Urothelium cell line (cell line): ENCODE measurements at places on chromosomes 2 and 18.

GRCh38 chr2:232937278-232937906 is 67.3 kb downstream of the SNORC start:
- no peak for DNase-seq

GRCh38 chr2:121547646-121548045 is 17.0 kb downstream of the RNU4ATAC start:
- no peak for DNase-seq

- DNase-seq, result no peak
Measured at GRCh38 chr2:26485725-26486418, 7.9 kb upstream of the OTOF start.

- DNase-seq, result no peak
Measured at GRCh38 chr2:58006952-58007284, 39.7 kb upstream of the VRK2 start.

DNA sequence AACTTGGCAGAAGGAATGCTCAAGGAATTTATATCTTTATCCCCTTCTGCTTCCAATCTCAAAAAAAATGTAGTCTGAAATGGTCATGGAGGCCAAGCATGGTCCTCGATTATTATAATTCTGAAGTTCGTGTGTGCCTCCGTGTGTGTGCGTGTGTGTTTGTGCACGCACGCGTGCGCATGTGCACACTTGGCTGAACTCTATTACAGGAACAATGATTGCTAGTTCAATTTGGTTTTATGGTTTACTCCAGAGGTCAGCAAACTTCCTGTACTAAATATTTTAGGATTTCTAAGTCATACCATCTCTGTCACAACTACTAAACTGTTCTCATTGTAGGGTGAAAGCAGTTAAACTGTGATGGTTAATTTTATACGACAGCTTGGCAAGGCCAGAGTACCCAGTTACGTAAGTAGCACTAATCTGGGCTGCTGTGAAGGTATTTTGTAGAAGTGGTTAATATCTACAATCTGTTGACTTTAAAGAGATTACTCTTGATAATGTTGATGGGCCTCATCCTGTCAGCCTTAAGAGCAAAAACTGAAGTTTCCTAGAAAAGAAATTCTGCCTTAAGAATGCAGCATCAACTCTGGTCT is 5.8 kb upstream of the MARCHF7 start:
- no peak for DNase-seq

GRCh38 chr2:3451169-3451568 is 68.2 kb downstream of the ADI1 start:
- DNase-seq, result no peak

DNA sequence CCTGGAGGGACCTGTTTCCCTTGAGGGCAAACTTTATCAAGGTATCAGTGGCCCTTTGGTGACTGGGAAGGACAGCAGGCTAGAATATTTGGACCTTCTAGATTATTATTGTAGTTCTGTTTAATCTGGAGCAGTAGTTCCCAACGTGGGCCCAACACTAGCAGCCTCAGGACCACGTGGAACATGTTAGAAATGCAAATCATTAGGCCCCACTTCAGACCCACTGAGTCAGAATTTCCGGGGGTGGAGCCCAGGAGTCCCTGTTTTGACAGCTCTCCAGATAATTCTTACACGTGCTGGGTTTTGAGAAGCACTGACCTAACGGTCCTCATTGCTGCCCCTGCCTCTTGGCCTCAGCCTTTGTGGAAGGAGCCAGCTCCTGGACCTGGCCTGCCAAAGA is 25.5 kb upstream of the DYNC2LI1 start:
- no peak for DNase-seq

DNA sequence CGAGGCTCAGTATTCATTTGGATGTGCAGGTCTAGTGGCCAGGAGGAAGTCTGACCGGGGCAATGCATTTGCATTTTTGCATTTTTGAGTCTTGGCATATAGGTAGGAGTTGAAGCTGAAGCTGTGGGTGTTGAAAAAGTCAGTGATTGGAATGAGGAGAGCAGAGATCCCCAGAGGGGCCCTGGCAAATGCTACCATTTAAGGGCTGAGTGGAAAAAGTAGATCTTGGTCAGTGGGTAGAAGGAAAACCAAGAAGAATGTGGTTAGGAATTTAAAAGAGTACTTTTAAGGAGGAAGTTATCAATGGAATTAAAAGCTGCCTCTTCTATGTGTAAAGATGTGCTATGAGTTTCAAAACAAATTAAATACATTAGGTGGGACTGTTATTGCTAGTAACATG is 143.0 kb downstream of the ZEB2 start:
- DNase-seq, result no peak

- DNase-seq, result no peak
Measured at GRCh38 chr2:239612133-239612532, 211.3 kb upstream of the HDAC4 start.

- DNase-seq, result peak; percentile 25
Measured at GRCh38 chr2:11498543-11499034, 32.6 kb upstream of the E2F6 start.

GRCh38 chr2:226782092-226782713 is 17.4 kb downstream of the IRS1 start:
- no peak for DNase-seq

GRCh38 chr18:64809801-64810200 is 660.9 kb upstream of the LINC00305 start:
- DNase-seq, result no peak

DNA sequence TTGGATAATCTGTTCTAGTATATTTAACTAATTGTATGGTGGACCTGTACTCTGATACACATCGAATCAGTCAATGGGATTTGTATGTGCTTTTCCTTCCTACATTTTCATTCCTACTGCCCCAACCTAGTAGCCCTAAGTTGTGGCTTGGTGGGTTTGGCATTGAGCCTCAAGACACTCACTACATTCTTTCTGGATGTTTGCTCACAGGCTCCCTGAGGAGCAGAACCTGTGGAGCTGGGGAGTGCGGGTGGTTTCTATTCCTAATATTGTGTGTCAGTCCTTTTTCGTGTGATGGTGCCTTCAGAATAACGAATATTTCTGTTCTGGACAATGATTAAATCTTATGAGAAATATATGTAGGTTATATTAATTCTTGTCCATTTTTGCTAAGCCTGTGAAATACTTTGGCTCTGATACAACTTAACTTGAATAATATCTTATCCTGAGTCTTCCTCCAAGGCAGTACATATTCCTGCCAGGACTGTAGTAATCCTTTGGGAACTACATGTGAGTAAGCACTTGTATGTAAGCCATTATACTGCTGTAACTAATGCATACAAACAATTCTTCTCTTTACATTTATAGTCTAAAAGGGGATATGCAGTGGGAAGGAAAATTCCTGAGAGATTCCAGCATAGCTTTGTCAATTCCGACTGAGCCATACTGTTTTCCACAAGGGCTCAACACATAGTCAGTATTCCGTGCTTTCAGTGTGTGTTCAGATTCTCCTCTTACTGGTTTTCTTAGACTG is 150.6 kb downstream of the AGPS start:
- peak; percentile 7 for DNase-seq

DNA sequence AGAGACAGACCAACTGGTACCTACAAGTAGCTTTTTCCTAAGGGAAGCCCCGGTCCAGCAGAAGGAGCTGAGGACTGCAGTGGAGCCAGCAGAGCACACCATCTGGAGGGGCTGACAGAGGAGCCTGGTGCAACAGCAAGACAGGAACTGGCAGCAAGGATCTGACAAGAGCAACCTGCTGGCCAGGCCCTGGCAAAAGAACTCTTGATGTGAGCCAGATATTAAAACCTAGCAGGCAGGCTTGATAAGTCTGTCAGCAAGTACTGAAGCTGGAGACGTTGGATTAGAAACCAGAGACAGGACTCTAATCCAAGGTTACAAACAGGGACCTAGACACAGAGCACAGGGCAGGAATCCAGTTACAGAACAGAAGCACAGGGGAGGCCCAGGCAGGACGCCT is 260.7 kb upstream of the MGAT5 start:
- no peak for DNase-seq

DNA sequence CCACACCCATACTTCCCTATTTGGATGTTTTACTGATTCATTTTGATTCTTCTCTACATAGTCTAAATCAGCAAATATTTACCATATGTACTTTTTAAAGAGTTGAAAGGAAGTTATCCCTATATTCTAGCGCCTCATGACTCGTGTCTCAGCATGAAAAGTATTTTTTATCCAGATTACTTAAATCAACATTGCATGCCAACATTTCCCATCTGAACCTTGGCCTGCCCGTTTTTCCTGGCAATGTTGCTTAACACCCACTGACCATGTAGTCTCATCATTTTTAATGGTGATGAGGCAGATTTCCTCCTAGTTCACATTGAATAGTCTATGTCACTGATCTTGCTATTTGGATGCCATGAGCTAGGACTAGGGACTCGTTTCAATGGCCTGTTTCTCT is 13.2 kb upstream of the SCYGR5 start:
- no peak for DNase-seq

GRCh38 chr18:38648179-38648578 is 1082.6 kb upstream of the CELF4 start:
- DNase-seq, result no peak

DNA sequence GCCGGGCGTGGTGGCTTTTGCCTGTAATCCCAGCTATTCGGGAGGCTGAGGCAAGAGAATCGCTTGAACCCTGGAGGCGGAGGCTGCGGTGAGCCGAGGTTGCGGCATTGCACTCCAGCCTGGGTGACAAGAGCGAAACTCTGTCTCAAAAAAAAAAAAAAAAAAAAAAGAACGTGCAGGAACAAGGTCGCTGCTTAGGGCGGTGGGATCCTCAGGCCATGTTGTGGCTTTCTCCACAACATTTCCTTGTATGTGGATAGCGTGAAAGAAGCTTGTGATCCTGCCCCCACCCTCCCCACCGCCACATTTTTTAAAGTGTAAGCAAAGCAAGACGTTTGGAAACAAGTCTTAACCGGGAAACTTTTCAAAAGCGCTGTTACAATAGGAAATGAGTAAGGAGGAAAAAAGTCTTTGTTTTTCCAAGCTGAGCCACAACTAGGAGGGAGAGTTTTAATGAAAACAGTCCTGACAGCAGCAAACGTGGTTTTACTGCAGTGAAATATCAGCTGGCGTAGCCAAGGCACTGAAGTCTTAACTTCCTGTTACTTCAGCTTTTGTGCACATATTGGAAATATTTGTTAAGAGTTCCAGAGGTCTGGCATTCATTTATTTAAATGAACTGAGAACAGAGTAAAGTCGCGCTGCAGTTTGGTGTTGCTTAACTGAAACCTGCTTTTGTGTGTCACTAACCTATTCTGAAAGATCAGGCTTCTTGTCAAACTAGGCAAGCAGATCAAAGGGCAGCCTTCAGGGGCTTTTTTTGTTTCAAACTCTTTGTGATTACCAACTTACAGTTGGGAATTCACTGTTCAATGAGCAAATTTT is 3.8 kb downstream of the TGIF1 start:
- peak; percentile 53 for DNase-seq

- DNase-seq, result no peak
Measured at GRCh38 chr2:152437276-152438108, 102.5 kb downstream of the FMNL2 start.

- DNase-seq, result no peak
Measured at GRCh38 chr2:224281374-224281773, 120.5 kb downstream of the FAM124B start.

DNA sequence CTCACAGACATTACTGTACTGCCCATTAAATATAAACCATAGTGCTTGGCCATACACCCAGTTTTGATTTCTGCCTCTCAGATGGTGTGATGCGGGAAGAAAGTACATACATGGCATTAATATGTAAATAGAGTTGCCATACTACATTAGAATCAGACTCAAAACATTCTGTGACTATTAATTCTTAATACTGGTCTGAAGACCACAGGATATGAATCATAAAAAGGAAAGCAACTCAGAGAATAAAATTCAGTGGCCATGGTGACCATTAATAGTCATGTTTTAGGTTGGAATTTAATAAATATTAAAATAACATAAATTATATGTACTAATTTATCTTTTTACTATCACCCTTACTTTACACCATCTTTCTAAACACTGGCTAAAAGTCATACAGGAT is 33.0 kb upstream of the WDR75 start:
- DNase-seq, result no peak

DNA sequence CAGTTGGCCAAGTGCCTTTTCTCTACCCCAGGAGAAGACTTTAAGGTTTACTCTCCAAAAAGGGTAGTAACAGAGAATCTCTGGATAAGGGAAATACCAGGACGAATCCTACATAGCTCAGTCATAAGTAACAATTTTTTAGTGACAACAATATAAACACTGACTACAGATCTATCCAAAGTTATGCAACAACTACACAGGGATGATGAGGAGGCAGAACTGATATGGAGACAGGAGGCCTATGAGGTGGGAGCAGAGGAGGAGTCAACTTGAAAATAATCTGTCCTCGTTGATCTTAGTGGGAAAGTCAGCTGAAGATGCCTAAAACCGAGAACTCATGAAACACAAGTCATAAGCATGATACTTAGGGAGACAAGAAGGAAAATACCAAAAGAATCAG is 40.2 kb downstream of the SLC35F5 start:
- DNase-seq, result no peak

GRCh38 chr18:76903386-76903785 is 81.0 kb downstream of the ZNF236 start:
- no peak for DNase-seq

DNA sequence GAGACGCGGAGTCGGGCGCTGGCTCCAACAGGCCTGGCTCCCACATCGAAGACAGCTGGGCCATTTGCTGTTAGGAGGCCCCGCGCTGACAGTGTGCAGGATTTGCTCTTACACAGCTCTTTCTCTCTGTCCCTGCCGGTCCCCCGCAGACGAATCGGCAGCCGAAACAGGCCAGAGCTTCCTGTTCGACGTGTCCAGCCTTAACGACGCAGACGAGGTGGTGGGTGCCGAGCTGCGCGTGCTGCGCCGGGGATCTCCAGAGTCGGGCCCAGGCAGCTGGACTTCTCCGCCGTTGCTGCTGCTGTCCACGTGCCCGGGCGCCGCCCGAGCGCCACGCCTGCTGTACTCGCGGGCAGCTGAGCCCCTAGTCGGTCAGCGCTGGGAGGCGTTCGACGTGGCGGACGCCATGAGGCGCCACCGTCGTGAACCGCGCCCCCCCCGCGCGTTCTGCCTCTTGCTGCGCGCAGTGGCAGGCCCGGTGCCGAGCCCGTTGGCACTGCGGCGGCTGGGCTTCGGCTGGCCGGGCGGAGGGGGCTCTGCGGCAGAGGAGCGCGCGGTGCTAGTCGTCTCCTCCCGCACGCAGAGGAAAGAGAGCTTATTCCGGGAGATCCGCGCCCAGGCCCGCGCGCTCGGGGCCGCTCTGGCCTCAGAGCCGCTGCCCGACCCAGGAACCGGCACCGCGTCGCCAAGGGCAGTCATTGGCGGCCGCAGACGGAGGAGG is 3.5 kb downstream of the GDF7 start:
- no peak for DNase-seq

GRCh38 chr2:207110310-207110709 is 55.4 kb downstream of the KLF7 start:
- no peak for DNase-seq

DNA sequence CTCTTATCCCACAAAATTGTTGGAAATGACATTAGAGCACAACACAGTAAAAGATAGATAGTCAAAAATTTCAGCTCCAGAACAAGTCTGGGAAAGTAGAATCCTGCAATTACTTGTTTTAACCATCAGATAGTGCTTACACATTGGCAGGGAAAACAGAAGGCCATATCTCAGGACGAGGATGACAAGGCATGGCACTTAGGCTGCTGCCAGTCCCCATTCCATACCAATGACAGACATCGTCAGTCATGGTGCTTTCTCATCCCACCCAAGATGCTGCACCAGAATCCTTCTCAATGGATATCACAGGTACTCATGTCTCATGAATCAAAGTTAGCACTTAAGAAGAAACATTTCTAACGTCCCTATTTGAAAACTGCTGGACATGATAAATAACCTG is 187.3 kb downstream of the NCKAP5 start:
- DNase-seq, result no peak

GRCh38 chr2:68374184-68374583 is 9.1 kb downstream of the PLEK start:
- DNase-seq, result no peak

GRCh38 chr2:121519153-121519552 is 11.5 kb upstream of the RNU4ATAC start:
- DNase-seq, result no peak
